ELR (cell line): ENCODE measurements at places on chromosomes 4 and X.

DNA sequence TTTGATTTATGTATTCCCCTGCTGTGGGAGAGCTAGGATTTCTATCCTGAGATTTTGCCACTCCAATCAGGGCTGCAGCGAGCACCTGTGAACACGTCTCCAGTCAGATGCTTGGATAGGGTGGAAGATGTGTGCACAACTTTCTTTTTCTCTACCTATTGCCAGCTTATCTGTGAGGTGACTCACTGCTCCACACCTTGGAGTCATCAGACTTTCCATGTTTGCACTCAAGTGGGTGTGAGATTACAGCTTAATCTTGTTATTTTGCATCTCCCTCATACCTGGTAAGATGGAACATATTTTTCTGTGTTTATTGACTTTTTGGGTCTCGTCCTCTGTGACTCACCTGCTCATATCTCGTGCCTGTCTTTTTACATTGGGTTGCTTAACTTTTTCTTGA is 32.2 kb downstream of the PSAPL1 start:
- DNase-seq, result no peak

GRCh38 chr4:3091464-3091863 is 17.0 kb downstream of the HTT start:
- DNase-seq, result no peak

- DNase-seq, result no peak
Measured at GRCh38 chr4:8878421-8878820, 6.8 kb upstream of the HMX1 start.

DNA sequence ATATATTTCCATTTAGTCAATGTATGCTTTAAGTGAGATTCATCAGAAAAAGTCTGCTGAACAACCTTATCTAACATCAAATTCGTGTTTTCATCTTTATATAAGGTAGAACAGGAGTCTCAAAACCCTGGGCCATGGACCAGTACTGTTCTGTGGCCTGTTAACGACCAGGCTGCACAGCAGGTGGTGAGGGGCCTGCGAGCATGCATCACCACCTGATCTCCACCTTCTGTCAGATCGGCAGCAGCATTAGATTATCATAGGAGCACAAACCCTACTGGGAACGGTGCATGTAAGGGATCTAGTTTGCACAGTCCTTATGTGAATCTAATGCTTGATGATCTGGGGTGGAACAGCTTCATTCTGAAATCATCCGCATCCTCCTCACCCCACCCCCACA is 3.2 kb downstream of the CTSO start:
- no peak for DNase-seq

DNA sequence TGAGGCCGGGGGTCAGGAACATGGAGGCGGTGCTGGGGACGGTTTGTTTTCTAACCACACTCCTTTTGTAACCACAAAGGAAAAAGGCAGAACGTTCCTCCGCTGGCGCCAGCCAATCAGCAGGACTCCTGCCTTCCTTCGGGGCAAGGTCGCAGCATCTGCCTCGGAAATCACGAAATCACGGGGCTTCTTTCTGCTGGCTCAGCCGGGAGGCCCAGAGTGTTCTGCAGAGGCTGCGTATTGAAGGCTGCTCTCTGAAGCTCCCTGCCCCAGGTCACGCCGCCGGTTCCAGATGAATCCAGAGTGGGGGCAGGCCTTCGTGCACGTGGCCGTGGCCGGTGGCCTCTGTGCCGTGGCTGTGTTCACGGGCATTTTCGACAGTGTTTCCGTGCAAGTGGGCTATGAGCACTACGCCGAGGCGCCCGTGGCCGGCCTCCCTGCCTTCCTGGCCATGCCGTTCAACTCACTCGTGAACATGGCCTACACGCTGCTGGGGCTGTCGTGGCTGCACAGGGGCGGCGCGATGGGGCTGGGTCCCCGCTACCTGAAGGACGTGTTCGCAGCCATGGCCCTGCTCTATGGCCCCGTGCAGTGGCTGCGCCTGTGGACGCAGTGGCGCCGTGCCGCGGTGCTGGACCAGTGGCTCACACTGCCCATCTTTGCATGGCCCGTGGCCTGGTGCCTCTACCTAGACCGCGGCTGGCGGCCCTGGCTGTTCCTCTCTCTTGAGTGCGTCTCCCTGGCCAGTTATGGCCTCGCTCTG is 9.4 kb downstream of the TMEM187 start:
- DNase-seq, result no peak

- no peak for DNase-seq
Measured at GRCh38 chr4:30768277-30768676, 48.1 kb downstream of the PCDH7 start.

DNA sequence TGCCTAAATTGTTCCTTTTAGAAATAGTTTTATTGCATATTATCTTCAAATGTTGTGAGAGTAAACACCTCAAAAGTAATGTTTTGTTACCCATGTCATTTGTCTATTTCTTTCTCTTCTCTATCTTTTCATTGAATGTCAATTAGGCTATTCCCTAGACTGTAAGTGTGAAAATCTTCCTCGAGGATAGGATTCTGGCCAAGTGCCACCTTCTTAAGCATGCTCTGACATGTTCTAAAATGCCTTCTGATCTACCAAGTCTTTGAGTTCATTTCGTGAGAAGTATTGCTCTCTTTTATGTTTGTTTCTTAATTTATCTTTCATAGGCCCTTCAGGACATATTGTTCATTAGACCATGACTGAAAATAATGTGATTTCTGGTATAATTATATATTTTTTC is 44.1 kb upstream of the TLL1 start:
- DNase-seq, result no peak

GRCh38 chr4:119498527-119498926 is 130.1 kb downstream of the PDE5A start:
- DNase-seq, result no peak

GRCh38 chr4:111475666-111476065 is 669.6 kb upstream of the FAM241A start:
- DNase-seq, result no peak

DNA sequence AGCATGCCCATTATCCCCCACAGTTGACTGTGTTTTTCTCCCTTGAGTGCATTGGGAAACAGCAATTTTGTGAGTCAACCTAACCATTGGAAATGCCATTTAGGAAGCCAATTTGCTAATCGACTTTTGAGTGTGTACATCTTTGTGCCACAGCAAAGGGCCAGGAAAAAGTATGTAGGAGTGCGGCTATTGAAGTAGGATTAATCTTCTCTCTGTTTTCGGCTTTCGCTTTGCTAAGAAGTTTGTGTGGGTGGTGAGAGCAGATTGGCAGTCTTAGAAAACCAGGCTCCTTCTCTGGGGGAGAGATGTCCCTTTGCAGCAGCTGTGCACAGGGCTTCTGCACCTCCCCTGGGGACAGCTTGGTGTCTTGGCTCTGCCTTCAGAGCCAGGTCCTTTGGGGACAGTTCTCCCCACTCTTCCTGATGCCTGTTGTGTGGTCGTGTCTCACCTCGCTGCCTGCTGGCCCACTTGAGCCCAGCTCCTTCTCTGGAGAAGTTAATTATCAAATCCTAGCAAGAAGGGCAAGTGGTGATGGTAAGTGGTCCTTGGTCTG is 74.5 kb downstream of the GEMIN8 start:
- DNase-seq, result no peak

- no peak for DNase-seq
Measured at GRCh38 chrX:136761421-136761820, 19.3 kb downstream of the ARHGEF6 start.

GRCh38 chr4:8267077-8267476 is 2.5 kb upstream of the HTRA3 start:
- peak; percentile 49 for DNase-seq

DNA sequence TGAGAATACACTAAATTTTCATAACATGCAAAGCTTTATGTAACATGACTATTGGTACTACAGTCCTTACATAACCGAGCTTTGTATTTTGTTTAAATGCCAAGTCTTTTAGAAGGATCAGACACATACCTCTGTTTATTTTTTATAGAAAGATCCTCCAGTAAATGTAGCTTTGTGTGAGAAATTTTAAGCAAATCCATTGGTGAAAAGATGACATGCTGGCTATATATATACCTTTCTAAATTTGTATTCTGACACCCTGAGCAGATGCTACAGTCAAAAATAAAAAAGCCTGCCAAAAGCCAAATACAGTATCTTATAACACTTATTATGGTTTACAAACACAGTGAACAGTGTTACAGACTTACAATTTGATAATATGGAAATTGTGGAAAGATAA is at the start of gene YIPF7:
YIPF7 (minus strand) TSS at position 201 of the 400 bp plus-strand sequence. CDS start 1,525 bp downstream, outside the sequence.
- no peak for DNase-seq

- DNase-seq, result no peak
Measured at GRCh38 chr4:161249779-161250440, 913.9 kb downstream of the FSTL5 start.

- no peak for DNase-seq
Measured at GRCh38 chr4:120261117-120261516, 194.5 kb upstream of the MAD2L1 start.

DNA sequence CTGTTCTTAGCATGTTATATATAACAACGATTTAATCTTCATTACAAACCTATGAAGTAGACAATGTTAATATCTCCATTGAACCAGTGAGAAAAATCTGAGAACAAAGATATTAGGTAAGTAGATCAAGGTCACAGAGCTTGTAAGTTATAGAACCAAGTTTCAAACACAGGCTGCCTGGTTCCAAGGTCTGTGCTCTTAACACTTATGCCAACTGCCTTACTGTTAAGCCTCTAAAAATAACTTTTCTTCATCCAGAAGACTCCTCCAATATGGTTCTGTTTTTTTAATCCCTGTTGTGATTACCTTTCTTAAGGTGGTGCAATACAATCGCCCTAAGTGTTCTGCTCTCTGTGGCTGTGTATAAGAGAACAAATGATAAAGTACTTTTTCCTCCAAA is 282.0 kb upstream of the GRID2 start:
- no peak for DNase-seq

DNA sequence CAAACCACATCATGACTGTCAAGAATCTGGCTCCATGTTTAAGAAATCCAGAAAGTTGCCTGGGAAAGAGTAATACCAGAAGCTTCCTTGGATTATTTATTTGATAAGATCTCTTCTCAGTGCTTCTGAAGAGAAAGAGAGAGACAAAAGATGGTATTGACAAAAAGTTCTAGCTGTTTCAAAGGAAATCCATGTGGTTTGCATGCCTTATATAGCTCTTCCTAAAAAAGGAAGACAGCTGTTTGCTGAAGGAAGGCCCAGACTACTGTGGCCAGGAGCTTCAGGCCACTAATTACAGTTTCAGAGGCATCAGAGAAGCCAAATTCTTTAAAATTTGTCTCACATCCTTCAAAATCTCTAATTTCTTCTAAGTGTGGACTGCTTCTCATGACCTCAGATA is 565.2 kb upstream of the SLIT2 start:
- DNase-seq, result no peak

DNA sequence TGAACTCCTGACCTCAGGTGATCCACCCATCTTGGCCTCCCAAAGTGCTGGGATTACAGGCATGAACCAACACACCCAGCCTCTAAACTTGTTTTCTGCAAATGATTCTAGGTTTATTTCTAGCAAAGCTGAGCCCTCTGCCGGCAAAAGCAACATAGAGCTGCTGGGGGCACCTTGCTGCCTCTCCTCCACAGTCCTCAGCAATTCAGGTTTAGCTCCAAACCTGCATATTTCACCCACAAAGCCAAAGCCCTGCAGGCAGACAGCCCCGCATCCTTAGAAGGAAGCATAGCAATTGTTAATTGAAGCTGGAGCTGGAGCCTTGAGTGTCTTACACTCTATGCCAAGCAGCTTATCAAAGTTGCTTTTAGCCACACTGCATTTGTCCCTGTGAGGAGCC is 24.9 kb upstream of the OCIAD2 start:
- DNase-seq, result no peak

- no peak for DNase-seq
Measured at GRCh38 chrX:50818986-50819385, 5.0 kb upstream of the SHROOM4 start.

DNA sequence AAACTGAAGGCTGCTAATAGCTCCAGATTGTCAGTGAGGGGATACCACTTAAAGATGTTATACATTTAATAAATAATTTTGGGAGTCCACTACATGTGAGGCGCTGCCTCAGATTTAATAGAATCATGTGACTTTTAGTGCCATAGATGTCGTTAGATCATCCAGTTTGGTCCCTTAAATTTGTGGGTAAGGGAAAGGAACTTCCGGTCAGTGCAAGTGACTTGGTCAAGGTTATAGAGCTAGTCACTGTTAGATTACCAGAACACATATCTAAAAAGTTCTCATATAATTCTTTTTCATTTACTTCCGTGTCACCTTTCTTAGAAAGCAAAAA is 529 bp upstream of the UBA6 start:
- peak; percentile 48 for DNase-seq

GRCh38 chrX:14303891-14304290 is 225.4 kb upstream of the GLRA2 start:
- DNase-seq, result no peak

- DNase-seq, result peak; percentile 66
Measured at GRCh38 chr4:147707892-147708672, 23.8 kb upstream of the ARHGAP10 start.

DNA sequence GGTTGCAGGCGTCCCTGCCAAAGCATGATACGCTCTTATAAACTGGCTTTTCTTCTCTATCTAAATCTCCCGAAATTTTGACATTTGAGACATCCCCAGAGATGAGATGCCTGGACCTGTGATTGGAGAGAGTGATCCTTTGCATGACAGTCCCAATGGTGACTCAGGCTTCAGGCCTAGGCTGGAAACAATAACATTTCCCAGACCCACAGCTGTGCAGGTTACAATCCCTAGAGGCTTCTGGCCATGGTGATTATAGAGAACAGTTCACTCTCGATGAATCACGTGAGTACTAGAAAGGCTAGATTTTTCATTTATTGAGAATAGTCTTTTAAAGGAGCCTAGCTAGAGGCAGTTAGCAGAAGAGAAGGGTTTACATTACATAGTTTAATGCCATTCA is 75.9 kb downstream of the SPATA18 start:
- peak; percentile 3 for DNase-seq

DNA sequence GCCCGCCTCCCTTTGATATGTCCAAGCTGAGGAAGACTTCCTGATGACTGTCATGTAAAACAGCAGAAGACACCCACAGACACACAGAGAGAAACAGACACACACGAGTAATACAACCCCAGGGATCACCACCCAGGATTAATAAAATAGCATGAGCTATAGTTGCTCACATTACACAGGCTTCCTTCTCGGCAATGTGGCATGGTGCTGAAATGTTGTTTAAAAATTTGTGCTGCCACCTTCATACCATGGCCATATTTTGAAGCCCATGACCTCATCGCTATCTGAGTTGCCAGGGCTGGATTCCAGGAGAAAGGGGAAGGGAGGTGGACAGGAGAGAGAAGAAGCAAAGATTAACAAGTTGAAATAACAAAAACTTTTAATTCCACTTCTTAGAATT is 111.7 kb downstream of the SYNPO2 start:
- no peak for DNase-seq

DNA sequence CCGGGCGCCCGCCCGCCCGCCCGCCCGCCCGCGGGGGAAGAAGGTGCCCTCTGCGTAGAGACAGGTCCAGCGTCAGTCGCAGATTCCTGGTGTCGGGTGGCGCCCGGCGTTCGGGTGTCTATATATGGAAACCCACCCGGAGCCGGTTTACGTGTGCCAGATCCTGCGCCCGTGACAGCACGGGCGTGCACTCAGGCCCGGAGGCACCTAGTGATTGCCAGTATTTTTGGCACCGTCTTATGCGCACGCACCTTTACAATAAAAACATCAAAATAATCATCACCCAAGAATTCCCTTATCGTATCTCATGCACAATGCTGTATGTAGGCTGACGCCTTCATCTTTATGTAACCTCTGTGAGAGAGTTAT is 519 bp downstream of the SLC25A4 start:
- peak; percentile 43 for DNase-seq
